Astrocyte of the spinal cord (primary cell): ENCODE measurements at places on chromosomes 7 and 10.

- no peak for DNase-seq
Measured at GRCh38 chr10:97049670-97050069, 136.1 kb downstream of the SLIT1 start.

DNA sequence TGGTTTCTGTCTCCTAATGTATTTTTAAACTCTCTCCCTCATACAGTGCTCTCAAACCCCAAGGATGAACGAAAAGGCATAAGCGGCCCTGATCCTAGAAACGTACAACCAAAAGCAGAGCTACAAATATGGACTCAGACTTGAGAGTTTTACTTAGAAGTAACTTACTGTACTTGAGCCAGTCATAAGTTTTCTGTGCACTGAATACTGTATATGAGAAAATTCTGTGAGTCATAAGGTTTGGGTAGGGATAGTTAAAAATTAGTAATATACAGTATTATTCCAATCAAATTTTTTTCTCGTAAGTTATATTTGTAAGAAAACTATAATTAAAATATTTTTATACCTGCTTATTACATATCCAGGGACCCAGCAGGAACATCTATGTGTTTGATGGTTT is 5.9 kb upstream of the ASL start:
- DNase-seq: no peak

DNA sequence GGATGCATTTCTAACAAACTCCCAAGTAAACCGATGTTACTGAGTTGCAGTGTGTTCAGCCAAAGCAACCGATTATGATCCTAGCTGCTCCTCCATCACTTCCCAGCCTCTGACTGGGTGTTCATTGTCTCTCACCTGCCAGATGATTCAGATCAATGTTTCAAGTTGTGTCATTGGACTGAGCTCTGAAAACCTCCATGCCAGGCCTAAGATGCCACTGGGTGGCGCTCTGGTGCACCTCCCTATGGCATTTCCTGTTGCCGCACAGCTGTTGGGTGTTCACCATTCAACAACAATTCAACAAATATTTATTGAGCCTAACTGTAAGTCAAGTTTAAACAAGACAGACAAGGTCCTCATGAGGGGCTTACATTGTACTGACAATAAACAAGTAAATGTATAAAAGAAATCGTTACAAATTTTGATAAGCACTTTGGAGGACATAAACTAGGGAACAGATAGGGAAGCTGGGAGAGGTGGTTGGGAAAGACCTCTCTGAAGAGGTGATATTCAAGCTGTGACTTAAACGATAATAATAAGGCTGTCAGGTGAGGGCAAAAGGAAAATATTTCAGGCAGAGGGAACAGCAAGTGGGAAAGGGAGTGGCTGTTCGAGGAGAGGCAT is 22.8 kb downstream of the RGR start:
- DNase-seq: peak; percentile 30

- DNase-seq: no peak
Measured at GRCh38 chr7:46206476-46207060, 285.5 kb upstream of the IGFBP3 start.

DNA sequence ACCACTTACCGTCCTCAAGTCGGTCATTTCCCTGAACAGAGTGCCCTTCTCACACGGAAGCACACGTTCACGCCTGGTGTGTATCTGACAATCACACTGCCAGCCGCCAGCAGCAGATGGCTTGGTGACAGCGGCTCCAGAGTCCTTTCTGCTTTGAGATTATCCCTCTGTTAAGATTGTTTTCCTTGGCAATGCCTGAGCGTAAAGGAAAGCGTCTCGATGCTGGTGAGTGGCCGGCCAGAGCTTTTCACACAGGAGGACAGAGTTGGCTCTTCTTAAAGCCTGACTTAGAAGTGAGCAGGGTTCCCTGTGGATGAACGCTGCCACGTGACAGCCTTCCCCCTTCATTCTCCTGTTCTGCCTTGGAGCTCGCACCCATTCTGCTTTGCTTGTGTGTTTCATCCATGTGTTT is 22.1 kb upstream of the PRKAR1B start:
- peak; percentile 36 for DNase-seq

DNA sequence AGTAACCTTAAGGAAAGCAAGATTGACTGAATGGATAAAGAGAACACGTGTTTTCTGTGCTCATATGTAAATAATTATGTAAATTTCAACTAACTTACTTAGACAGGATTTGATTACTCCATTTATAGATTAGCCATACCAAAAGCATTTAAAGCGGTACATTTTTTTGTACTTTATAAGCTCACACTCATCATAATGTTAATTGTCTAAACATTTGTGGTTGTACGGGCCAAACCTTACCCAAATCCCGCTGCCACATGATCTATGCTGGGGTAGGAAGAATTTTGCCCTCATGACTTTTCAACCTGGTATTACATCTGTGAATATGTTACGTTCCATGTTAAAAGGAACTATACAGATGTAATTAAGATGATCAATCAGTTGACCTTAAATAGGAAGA is 29.1 kb downstream of the MKX start:
- no peak for DNase-seq

DNA sequence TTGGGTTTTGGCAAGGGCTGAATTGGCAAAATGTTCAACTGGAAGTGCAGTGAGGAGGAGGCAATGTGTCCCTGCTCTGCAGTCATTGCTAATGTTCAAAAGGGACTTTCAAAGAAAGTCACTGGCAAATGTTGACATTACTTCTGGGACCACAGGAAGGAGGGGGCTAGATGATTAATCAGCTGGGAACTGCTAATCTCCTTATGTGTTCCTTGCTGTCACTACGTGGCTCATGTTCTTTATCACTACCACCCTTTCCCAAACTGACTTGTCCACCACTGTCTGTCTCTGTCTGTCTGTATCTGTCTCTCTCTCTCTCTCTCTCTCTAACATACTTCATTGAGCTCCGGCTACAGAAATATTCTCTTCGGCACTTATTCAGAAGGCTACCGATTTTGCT is 86.9 kb upstream of the MTPN start:
- DNase-seq: no peak

- DNase-seq: no peak
Measured at GRCh38 chr7:88669913-88670312, 89.6 kb upstream of the ZNF804B start.

GRCh38 chr10:125263551-125263950 is 103.2 kb upstream of the CTBP2 start:
- DNase-seq: no peak

DNA sequence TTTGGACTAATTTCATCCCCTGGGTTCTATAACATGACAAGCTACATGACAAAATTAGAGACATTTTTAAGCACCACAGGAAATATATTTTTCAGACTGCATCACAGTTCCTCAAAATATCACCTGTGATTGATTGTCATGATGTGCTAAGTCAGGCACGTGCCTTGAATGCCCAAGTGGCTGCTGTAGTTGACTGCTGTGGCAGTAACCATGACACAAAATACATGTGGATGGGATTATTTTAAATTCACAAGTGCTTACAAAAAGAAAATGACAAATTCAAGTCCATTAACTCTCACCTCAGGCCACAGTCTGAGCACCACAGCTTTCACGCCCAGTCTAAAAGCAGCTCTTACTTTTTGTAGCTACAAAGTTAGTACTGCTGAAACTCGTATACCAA is 45.5 kb downstream of the TNPO3 start:
- no peak for DNase-seq

DNA sequence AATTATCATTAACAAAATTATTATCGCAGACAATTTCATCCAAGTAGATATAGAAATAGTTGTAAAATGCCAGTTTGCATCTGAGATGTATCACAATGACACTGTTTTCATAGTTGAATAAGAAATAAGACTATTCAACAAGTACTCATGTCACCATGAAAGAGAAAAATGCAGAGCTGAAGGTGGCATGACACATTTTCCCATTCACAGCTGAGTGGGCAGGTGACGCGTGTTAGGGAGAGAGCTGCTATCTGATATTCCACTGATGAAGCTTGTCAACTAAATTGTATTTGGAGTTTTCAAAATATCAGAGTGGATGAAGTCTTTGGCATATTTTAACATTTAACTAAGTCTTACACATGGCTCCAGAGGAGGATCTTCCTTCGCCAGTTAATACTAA is 70.3 kb upstream of the HDAC9 start:
- DNase-seq: no peak

DNA sequence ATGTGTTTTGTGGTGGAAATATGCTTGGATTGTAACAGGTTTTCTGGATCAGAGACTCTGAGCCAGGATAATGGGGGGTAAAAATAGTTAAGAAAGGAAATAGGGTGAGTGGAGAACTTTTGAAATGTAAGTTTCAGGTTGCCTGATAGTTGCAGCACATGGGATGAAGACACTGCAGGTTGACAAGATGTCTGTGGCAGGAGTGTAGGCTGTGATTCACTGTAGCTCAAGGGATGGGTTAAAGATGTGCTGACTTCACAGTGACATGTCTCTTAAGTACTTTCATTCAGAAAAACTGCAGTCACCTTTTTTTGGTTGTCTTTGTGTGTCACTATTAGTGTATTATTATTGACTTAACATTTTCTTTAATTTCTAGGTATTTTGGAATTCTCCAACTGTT is 63.5 kb upstream of the SLC39A12 start:
- DNase-seq: no peak

DNA sequence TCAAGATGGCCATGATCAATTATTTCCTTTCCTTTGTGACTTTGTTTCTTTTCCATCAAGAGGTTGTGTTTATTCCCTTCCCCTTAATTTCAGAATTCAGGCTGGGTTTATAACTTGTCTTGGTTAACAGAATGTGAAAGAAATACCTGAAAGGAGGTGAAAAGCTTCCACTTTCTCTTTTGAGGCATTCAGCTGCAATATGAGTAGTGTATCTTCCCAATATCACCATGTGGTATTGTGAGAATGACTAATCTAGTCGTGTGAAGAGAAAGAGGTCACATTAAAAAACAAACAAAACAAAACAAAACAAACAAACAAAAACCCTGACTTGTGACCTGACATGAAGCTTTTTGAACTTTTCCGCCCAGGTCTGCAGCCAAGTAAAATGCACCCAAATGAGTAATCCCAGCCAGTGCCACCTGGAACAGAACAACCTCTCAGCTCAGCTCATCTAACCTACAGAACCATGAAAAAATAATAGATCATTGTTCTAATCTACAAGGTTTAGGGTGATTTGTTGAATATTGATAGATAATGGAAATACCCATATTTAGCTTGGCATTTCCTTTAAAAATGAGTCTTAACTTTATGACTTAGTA is 70.8 kb upstream of the TEX47 start:
- DNase-seq: no peak

DNA sequence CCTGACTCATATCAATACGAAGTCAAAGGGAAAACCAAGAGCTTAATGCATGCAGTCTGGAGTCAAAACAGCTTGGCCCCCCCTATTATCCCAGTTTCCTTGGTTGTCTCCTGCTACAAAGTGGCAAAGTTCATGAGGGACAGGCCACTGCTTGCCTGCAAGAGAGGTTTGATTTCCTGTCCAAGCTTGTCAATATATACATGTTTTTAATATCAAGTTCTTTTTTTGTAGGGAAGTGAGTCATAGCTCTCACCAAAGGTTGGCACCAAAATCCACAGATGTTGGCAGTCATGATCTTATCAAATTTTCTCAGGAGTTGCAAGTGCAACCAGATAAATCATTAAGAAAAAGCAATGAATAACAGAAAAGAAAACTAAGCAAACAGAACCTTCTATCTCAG is 176.8 kb downstream of the COBL start:
- DNase-seq: no peak

DNA sequence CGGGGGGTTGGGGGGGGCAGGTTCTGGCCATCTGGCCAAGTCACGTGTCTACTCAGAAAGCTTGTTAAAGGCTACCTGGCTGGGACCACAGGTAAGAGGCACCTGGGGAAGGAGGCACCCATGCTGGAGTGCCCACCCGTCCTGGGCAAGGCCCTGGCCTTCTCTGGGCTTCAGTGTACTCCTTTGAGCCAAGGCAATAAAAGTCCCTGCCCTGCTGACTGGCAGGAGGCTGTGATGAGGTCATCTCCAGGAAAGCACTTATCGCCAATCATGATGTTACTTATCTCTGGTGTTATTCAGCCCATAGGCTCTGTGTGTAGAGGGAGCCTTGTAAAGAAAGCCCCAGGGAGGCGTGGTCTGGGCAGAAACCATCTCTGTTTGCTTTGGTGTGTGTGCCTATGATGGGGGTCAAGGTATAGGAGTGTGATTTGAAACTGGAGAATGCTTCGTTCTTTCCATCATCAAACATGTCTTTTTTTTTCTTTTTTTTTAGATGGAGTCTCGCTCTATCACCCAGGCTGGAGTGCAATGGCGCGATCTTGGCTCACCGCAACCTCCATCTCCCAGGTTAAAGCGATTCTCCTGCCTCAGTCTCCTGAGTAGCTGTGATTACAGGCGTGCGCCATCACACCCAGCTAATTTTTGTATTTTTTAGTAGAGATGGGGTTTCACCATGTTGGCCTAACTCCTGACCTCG is 2.5 kb upstream of the CLDN4 start:
- DNase-seq: no peak

GRCh38 chr7:7785344-7785973 is 67.1 kb upstream of the RPA3 start:
- no peak for DNase-seq

DNA sequence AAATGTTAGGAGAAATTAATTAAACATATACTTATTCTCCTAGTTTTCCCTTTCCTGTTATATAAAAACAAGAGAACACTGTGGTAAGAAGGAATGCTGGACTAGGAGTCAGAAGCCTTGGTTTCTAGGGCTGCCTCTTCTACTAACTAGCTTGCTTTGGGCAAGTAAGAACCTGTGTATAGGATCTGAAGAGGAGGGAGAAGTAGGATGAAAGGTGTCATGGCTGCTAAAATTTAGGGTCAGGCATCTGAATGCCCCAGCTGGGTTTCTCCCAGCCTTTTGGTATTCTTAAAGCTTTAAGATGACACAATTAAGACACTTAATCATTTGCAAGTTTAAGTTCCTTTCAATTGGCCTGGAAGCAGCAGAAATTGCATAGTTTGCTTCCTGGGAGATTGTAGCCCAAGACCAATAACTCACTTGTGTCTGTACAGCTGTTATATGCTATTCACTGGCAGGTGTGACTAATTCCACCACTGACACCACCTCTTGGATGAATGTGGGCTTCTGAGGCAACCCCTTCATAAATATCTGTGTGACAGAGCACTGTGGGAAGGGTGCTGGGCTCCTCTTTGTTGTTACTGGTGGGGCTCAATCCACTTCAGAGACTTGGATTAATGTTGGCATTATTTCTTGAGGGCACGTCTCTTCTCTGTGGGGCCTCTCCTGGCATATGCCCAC is 137.2 kb downstream of the LRMDA start:
- DNase-seq: peak; percentile 19

- DNase-seq: no peak
Measured at GRCh38 chr7:149604521-149604920, 106.9 kb upstream of the ZNF746 start.
